ENCODE measurements at places on chromosomes 5 and 9. TPM values are rescaled to one million over a fixed set of nuclear protein-coding genes. Genes with fewer than 3 reads are reported as not detected.

- DNase-seq = no peak
Measured at GRCh38 chr5:127609957-127610356, 38.9 kb upstream of the CTXN3 start.

- DNase-seq = no peak
Measured at GRCh38 chr9:33752130-33752637, 43.2 kb upstream of the PRSS3 start.

DNA sequence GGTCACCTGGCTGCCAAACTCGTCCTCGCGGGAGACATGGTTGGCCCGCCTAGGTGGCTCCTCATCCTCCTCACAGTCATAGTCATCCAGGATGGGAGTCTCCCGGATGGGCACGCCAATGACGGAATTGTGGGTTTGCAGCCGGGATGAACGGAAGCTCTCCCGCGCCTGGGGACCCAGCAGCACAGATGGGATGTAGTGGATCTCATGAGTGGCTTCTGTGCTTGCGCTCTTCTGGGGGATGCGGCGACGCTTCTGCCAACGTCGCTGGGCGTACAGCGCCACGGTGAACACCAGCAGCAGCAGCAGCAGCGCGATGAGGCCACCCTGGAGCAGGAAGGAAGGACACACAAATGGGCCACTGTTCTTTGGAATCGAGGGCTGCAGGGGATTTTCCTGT lies 200.4 kb downstream of the ASTN2 start:
- DNase-seq = no peak

GRCh38 chr5:1558944-1559343 lies 35.2 kb upstream of the LPCAT1 start:
- DNase-seq = no peak

GRCh38 chr9:91903126-91903911 lies 46.7 kb downstream of the ROR2 start:
- DNase-seq = no peak

DNA sequence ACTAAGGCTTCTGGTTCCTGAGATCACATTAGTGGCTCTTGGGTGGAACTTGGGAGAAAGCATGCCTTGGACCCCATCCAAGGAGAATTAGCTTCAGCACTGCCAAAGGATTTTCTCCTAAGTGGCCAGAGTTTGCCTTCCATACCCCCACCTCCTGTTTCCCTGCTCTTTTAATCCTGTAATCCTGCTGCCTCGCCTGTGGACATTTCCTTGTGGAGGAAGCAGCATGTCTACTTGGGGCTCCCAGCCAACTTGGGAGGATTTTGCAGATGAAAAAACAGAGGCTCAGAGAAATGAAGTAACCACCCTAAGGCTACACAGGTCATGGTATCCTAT lies 1.6 kb downstream of the ARSI start:
- DNase-seq = no peak

DNA sequence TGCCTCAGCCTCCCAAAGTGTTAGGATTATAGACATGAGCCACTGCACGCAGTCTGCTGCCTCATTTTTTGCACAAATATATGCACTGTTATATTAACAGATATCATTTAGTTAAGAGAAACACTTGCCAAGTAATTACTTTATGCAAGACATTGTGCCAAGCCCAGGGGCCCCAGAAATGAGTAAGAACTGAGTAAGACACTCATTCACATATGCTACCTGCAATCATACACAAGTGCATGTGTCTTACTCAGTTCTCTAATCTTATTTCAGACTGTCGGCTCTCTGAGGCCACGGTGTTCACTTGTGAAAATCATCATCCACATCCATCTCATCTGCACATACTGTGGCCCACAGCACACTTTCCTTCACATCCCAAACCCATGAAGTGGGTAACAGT lies 16.0 kb downstream of the TRAF1 start:
- no peak for DNase-seq

- DNase-seq = no peak
Measured at GRCh38 chr5:6829150-6829784, 116.0 kb downstream of the TENT4A start.

- no peak for DNase-seq
Measured at GRCh38 chr5:60207040-60207439, 313.5 kb upstream of the PDE4D start.

- peak; percentile 93 for DNase-seq
Measured at GRCh38 chr5:140547508-140548299, at the start of gene EIF4EBP3. TSS of gene EIF4EBP3 (plus strand) at chr5:140547662. CDS start at chr5:140547738, 76 bp downstream.

GRCh38 chr9:38025166-38025565 lies 43.9 kb downstream of the SHB start:
- DNase-seq = no peak

The WDR36 gene
- total RNA-seq = 38.2 TPM

The BTNL8 gene
- total RNA-seq = not detected

The GGTA1 gene
- not detected for total RNA-seq

Measured in myocyte (in vitro differentiated cells).